ENCODE measurements at places on chromosomes 3 and 15.

GRCh38 chr15:48795901-48796300 lies 15.0 kb downstream of the CEP152 start:
- no peak for DNase-seq

DNA sequence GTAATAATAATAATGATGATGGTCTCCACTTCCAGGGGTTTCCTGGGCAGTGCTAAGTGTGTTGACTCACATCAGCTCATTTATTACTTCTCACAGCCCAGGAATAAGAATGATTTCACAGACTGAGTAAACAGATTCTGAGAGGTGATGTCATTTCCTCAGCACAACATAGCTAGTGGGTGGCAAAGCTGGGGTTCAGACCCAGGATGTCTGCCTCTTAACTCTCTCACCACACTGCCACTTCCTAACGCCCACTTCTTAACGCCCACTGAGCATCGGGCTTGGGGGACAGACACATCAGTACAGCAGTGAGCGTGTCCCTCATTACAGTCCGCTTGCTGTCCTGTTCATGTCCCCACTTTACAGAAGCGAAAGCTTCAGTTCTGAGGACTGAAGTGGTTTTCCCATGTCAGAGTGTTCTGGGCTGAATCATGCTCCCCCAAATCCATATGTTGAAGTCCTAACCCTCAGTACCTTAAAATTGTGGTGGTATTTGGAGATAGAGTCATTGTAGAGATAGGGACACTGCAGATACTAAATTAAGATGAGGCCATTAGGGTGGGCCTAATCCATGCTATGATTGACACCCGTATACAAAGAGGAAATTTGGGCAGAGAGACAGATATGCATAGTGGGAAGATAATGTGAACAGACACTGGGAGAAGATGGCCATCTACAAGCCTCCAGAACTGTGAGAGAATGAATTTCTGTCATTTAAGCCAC lies 68.0 kb downstream of the ATP2B2 start:
- no peak for DNase-seq

- peak; percentile 59 for DNase-seq
Measured at GRCh38 chr3:9402410-9403228, 5.2 kb downstream of the SETD5 start.

- DNase-seq: no peak
Measured at GRCh38 chr3:38028621-38029361, 651 bp downstream of the PLCD1 start.

- DNase-seq: peak; percentile 85
Measured at GRCh38 chr3:187139126-187139894, at the start of gene RPL39L. Gene RPL39L, minus strand, starts transcription at chr3:187139496. Its CDS starts 18,196 bp downstream, at chr3:187121300.

DNA sequence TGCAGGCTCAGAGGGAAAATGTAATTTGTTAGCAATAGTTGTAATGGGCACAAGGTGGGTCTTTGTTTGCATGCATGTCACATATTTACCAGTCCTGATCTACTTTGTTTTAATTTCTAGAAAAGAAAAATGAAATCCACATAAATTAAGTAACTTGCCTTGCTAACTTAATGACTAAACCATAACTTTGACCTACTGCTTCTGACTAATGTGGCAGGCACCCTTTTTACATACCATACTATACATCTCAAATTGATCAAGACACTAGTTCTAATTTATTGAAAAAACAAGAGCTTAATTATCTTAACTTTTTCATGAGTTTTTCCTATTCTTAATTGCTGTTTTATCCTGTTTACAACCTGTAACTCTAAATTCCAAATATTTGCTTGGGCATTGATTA lies 93.2 kb downstream of the ATP11B start:
- DNase-seq: no peak

DNA sequence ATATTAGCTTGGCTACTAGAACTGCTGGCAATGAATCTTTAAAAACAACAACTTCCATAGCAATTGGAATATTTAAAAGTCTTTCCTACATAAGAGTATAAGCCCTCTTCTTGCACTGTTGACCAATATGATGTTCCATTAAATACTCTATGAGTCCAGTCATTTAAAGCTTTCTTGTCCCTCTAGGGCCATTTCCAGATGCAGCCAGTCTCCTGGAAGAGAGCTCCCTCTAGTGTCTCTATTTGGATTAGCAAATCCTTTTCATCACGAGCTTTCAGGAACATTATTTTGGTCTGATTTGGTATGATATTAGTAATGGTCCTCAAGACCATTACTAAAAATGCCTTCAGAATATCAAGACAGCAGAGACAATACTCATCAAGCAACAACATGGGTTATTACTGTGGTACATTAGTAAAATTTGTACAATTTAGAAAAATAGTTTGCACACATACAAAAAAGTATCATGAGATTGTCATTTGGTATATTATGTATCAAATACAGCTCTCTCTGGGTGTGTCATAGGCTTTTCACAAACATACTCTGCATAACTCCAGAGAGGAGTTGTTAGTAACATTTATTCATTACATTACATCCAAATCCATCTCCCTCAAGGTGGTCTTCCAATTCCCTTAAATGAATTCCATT lies 101.3 kb downstream of the DPH6 start:
- DNase-seq: no peak

GRCh38 chr15:39075311-39075710 lies 505.6 kb upstream of the THBS1 start:
- DNase-seq: no peak

- no peak for DNase-seq
Measured at GRCh38 chr3:97265237-97266005, 451.0 kb downstream of the EPHA6 start.

DNA sequence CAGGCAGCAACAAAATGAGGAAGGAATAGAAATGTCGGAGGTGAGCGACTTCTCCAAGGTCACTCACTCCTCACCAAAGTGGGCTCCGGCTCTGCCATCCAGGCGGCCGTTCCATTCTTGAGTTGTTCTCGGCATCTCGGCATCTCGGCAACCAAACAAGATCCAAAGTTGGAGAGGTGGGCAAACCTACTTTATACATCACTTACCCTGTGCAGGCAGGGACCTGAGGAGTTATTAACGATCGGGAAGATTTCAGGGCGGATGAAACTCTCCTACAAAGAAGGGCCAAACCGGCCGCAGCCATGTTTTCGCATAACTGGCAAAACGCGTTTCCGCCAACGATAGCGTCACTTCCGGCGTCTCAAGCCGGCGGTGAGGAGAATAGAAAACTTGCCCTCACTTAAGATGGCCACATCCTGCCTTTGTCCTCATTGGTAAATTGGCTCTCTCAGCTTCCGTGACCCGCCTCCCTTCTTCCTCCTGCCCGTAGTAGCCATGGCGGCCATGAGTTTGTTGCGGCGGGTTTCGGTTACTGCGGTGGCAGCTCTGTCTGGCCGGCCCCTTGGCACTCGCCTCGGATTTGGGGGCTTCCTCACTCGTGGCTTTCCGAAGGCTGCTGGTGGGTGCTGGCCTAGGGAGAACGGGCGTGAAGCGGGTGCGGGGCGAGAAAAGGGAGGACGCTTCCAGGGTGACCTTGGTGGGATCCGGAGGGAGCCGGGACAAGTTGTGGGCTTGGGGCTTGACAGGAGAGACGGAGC lies at the start of the genes MRPL47 and NDUFB5:
Gene MRPL47, minus strand, starts transcription at position 318 of the 758 bp plus-strand sequence. Its CDS starts 14 bp downstream, at position 304.
Gene NDUFB5, plus strand, starts transcription at position 474 of the 758 bp plus-strand sequence. Its CDS starts 22 bp downstream, at position 496.
- DNase-seq: peak; percentile 96

DNA sequence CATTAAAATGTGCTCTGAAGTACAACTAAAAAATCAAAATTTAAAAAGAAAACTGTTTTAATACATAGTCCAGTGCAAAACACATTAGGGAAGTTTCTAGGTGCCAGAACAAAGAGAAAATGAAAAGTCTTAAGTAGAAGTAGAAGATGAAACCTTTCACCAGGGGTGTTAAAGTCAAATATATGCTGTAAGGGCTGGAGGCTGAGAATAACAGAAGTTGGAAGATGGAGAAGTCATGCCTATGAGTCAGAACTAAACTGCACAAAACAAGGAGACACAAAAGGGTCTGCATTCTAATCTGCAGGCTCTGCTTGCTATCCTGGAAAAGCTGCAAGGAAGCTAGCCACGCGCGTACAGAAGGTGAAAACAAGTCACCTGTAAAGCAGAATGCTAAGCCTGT lies 48.7 kb upstream of the CPB1 start:
- DNase-seq: no peak

DNA sequence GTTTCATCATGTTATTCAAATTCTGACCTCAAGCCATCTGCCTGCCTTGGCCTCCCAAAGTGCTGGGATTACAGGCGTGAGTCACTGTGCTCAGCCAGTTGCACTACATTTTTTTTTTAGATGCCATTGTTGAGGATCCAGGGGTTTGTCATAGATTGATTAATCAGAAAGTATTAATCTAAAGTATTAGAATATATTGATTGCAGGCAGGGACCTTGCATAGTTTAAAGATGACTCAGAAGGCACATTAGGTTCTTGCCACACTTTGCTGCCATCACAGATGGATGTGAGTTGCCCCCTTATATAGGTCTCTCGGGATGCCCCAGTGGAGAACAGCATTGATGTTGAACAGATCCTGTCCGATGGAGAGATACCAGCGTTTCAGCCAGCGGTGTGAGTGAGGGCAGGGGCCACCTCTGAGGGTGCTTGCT lies 41.1 kb downstream of the IGF1R start:
- no peak for DNase-seq

- no peak for DNase-seq
Measured at GRCh38 chr3:149278911-149279310, 54.5 kb downstream of the TM4SF18 start.

DNA sequence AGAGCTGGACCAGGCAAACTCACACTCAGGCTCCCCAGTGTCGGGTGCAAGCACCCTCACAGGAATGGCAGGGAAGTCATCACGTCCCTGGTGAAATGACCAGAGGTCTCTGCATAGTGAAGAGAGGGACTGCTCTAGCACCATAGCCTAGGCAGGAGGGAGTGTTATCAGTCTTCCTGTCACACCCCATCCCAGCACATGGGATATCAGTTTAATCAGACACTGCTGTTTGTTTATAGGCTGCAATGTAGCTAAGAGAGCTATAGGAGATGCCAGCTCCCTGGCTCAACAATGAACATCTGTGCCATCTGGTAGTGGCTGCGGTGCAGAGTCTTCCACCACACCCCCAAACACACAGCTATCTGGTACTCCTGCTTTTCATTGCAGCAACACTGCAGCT lies 776.6 kb downstream of the ZNF385D start:
- no peak for DNase-seq

DNA sequence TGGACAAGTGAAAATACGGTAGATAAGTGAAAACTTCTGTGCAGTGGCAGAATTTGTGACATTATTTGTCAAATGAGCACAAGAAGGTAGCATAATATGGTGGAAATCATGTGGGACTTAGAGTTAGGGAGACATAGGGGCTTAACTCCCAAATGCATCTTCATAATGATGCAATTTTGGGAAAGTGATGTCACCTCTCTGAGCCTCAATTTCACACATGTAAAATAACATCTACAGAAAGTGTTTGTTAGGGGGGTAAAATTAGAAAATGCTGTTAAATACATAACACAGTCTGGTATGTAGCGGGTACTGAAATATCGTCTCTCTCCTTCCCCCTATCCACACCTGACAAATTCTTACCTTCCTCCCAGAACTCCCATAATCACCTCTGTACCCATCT lies 52.9 kb upstream of the CAPN7 start:
- no peak for DNase-seq

GRCh38 chr15:34055868-34056595 lies 17.0 kb upstream of the AVEN start:
- DNase-seq: no peak

DNA sequence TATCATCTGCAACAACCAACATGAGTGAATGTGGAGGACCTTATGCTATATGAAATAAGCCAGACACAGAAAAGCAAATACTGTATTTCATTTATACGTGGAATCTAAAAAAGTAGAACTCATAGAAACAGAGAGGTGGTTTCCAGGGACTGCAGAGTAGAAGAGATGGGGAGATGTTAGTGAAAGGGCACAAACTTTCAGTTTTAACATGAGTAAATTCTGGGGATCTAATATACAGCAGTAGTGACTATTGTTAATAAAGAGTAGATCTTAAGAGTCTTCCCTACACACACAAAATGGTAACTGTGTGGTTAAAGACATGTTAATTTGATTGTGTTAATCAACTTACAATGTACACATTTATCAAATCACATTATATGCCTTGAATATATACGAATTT lies 20.9 kb upstream of the MELTF start:
- DNase-seq: no peak

DNA sequence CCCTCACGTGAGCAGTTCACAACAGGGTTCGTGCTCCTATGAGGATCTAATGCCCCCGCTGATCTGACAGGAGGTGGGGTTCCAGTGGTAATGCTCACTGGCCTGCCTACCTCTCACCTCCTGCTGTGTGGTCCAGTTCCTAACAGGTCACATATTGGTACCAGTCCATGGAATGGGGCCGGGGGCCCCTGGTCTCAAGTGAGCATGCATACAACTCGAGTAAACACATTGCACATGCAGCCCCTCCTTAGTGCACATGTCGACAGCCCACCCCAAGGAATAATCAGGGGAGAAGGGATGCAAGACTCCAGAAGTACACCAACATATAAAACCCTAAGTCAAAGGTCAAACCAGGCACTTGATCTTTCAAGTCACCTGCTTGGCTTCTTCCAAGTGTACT lies 127.0 kb downstream of the TP63 start:
- DNase-seq: no peak

DNA sequence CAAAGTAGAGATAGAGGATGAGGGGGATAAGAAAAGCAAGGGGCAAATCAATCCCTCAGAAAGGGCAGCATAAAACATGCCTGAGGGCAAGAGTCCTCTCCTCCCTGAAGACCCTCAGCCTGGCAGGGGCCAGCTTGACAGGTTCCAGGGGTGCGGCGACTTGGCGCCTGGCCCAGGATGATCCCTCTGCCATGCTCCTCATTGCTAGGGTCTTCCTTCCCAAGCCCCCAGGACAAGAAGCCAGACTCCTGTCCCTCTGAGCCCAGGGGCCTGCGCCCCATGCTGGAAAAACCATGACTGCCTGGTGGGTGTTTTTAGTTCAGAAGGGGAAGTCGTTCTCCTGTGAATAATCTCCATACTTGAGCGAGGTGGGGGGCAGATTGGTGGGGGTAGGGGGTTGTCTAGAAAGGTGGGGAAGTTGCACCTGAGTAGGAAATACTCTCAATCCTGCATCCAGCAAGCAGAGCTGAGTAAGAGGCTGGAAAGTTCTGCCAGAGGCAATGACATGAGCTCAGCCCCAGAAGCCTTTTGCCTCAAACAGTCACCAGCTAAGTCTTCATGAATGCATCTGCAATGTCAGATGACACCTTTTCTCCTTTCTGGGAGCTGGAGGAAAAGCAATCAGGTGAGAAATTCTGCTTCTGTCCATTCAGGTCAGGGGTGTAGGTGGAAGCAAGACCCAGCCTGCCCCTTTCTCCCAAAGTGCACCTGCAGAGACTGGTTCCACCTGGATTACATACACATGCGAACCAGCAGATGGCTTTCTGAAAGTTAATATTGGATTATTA lies 18.3 kb downstream of the SLC12A8 start:
- no peak for DNase-seq

- no peak for DNase-seq
Measured at GRCh38 chr15:68042156-68042854, 11.8 kb upstream of the PIAS1 start.
